ENCODE measurements at places on chromosomes 7 and 10.

- no peak for DNase-seq
Measured at GRCh38 chr7:83778073-83778443, 129.1 kb upstream of the SEMA3E start.

DNA sequence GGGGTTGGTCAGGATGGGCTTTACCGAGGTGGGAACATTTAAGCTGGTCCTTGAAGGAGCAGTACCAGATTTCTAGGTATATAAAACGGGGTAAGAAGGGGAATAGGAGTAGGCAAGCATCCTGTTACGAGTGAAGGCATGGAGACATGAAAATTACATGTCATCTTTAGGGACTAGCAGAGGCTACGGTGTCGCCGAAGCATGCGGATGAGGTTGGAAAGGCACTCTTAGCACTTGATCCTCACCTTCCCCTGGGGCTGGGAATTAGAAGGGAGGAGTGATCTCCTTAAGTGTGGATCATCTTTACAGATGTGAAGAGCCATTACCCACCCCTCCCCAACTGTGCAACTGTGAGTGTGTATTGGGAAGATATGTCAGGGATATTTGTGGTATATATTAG, 13.8 kb upstream of the ZRANB1 start:
- no peak for DNase-seq

- no peak for DNase-seq
Measured at GRCh38 chr7:155300641-155301452, 3.2 kb downstream of the INSIG1 start.

- no peak for DNase-seq
Measured at GRCh38 chr7:41955451-41955850, 252.6 kb upstream of the INHBA start.

DNA sequence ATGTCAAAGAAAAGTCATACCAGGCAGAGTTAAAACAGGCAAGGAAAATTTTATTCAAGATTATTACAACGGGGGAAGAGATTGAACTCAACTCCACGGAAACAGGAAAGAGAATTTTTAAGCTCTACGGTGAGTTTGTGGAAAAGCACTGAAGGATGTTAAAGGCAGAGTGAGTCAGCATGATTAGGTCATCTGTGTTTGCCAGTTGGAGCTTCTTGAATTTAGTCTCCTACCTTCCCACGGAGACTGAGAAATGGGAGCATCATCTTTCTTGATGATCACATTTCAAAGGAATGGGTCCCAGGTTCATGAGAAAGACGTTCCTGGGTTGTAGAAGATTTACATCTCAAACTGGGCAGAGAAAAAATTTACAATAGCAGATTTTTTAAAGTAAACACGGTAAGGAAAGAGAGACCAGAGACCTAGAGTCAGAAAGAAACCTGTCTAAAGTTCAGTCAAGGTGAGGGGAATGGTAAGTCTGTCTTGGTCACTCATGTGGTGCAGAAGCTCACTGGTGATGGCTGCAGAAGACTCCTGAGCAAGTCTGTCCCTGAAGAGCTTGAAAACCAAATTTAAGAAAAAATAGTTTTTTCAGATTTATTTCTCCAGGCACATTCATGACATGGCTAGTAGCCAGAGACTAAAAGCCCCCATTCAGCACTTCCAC, 516.9 kb upstream of the LRRN3 start:
- no peak for DNase-seq

DNA sequence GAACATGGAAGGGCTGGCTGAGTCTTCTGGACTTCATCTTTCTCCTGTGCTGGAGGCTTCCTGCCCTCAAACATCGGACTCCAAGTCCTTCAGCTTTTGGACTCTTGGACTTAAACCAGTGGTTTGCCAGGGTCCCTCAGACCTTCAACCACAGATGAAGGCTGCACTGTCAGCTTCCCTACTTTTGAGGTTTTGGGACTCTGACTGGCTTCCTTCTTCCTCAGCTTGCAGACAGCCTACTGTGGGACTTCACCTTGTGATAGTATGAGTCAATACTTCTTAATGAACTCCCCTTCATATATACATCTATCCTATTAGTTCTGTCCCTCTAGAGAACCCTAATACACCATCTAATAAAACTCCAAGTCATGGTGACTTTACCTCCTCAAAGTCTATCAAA, 4.0 kb upstream of the CLEC5A start:
- no peak for DNase-seq

- no peak for DNase-seq
Measured at GRCh38 chr10:89241486-89242344, 9.9 kb downstream of the LIPA start.

- no peak for DNase-seq
Measured at GRCh38 chr10:32318476-32318896, 28.5 kb downstream of the EPC1 start.

DNA sequence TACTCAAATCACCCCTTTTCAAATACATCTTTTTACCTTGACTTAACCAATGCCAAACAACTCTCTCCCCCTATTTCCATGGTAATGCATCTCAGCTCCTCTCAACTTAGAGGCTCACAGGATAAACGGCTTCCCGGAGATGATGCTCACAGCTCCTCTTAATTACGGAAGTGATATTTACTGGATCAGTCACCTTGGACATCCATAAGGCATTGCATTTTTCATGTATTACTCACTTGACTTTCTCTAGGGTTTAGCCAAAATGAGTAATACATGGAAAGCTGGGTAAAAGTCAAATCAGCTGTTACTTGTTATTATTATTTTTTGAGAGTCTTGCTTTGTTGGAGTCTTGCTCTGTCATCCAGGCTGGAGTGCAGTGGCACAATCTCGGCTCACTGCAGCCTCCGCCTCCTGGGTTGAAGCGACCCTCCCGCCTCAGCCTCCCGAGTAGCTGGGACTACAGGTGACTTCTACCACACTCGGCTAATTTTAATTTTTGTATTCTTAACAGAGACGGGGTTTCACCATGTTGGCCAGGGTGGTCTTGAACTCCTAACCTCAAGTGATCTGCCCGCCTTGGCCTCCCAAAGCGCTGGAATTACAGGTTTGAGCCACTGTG, 73.3 kb upstream of the RHEB start:
- DNase-seq = no peak

DNA sequence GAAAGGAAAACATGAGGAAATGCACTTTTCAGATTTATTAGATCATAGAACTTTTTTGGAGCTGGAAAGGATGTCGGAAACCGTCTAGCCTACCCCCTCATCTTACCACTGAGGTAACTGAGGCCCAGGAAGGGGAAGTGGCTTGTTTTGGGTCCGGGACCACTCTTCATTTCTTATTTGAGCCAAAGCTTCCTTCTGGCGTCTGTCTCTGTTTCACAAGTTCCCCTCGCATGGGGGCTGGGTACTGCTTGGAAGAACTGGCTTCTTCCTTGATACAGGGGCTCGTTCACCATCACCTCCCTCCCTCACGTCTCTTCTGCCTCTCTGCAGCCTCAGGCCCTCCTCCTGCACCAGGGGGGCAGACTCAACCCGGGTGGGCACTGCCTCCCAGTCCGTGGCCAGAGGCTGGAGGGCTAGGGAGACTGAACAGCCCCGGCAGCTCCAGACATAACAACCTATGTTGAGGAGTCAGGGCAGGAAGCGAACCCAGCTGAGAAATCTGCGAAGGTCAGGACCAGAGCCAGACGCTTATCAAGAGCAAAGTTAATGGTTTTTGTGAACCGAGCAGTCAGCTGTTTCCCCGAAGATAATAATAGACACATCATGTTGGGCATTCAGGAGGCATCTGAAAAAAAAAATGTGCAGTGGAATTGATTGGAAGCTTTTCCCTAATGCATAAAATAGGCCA, 12.9 kb downstream of the HTRA1 start:
- DNase-seq = no peak

GRCh38 chr10:97183314-97183713, 2.4 kb downstream of the SLIT1 start:
- no peak for DNase-seq

DNA sequence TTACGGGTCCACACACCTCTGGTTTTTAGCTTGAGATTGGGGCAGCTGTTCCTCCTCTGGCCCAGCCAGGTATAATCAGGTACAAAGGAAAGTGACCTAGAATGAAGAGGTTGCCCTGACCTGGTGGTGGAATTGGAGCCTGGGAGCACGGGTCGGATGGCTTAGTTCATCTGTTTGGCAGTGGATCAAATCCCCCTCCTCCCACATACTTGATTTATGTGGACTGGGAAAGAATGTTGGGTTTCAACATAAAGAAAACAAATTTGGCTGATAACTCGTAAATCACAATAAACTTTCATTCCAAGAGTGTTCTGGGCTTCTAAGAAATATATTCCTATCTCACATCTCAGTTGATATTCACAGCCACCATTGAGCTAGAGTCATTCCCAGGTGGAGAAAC, 186.8 kb downstream of the CUX1 start:
- DNase-seq = no peak

- no peak for DNase-seq
Measured at GRCh38 chr10:124101351-124101750, 8.0 kb upstream of the CHST15 start.

- DNase-seq = no peak
Measured at GRCh38 chr10:22476601-22477321, 131.5 kb downstream of the SPAG6 start.

- DNase-seq = no peak
Measured at GRCh38 chr7:29284696-29285443, 90.3 kb downstream of the CHN2 start.

- no peak for DNase-seq
Measured at GRCh38 chr7:6167004-6167551, 105.3 kb downstream of the CYTH3 start.

DNA sequence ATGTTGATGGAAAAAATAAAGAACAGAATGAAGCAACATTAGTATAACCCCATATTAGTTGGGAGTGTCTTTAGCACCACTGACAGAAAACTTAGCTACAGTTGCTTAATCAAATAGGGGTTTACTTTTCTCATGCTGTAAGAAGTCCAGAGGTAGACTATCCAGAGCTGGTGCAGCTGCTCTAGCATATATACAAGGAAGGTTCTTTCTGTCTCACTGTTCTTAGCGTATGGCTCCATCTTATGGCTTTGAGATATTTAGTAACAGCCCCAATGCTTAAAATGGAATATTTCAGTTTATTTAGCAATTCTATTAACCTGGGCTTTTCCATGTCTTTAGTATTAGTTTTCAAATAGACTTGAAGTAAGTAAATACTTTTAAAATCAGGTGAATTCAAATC, 15.2 kb upstream of the WNT2 start:
- no peak for DNase-seq

DNA sequence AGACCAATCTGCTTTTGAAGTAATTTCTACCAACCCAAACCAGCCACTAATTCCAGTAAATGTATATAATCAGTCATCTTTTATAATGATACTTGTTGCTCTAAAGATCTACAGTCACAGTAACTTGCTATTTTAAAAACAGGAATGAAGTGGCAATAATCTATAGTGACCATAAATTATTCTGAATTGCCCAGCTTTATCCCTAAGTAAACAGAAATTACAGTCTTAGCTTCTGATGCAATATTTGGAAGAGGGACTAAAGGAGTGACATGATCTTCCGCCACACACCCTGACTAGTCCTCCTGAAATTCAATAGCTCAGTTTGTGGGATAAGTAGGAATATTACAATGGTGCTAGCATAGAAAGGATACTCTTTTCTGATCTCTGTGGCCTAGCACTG, 96.1 kb downstream of the ATE1 start:
- no peak for DNase-seq

GRCh38 chr10:15169555-15170401, 1.3 kb upstream of the NMT2 start:
- no peak for DNase-seq

DNA sequence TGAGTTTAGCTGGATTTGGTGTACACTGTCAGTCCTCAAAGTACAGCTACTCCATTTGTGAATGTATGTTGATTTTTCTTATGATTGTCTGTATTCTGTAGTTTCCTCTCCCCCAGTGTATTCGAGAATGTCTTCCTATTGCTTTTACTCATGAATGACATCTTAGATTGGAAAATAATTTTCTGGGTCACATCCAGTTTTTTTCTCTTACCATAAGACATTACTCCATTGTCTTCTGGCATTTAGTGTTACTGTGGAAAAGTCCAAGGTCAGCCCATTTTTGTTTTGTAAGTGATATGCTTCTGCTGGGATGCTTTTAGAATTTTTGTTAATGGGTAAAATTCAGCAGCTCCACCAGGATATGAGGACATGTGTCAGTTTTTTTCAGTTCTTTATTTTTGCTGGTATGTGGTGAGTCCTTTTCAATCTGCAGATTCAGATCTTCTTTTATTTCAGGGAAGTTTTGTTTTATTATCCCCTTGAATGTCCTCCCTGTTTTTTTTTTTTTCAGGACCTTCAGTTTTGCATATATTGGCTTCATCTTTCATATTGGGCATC, 33.6 kb downstream of the WAC start:
- no peak for DNase-seq

GRCh38 chr10:125146791-125147579, 13.4 kb downstream of the CTBP2 start:
- DNase-seq = no peak

- DNase-seq = no peak
Measured at GRCh38 chr10:12726971-12727831, 274.3 kb downstream of the CCDC3 start.

GRCh38 chr10:102812231-102812876, 24.9 kb downstream of the CYP17A1 start:
- DNase-seq = no peak

- no peak for DNase-seq
Measured at GRCh38 chr10:22344249-22344648, 1.0 kb upstream of the SPAG6 start.

DNA sequence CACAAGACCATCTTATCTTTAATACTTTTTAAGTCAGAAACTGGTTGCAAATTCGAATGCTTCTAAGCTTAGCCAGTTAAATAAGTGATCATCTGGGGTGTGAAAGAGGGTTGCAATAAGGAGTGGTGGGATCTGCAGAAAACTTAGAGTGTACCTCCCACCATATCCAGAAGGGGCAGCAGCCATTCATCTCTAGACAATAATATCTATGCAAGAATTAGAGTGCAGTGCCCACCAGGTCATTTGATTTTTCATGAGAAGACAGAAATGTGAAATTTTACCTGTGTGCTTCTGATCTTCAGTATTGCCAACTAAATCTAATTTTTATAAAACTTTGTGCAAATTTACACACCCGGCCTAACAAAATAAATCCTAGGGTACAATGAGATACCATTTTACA, 127.2 kb upstream of the SP4 start:
- no peak for DNase-seq

DNA sequence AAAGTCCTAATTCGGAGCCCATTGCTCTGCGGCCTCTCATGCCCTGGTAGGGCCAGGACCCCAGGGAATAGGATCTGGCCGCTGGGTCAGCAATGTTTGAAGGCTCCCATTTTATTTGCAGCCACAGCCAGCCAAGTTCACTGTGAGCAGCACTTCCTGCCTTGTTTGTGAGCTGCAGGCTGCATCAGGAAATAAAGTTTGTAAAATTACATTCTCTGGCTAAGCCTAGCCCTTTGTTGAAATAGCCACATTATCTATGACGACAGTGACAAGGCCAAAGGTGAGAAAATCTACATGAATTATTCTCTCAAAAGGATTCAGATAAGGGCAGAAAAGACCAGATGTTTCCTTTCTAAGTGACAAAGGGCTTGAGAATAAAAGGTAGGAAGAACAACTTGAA, 23.7 kb upstream of the ITGB1 start:
- no peak for DNase-seq
